ENCODE measurements at places on chromosomes 7 and 10. TPM values are rescaled to one million over a fixed set of nuclear protein-coding genes. Genes with fewer than 3 reads are reported as not detected.

HTR5A gene
- not detected for total RNA-seq

TRIL gene
- not detected for total RNA-seq

TET1 gene
- 2.2 TPM for total RNA-seq

TMEM254 gene
- total RNA-seq, result 11.3 TPM

NOD1 gene
- total RNA-seq, result 15.7 TPM

DNA sequence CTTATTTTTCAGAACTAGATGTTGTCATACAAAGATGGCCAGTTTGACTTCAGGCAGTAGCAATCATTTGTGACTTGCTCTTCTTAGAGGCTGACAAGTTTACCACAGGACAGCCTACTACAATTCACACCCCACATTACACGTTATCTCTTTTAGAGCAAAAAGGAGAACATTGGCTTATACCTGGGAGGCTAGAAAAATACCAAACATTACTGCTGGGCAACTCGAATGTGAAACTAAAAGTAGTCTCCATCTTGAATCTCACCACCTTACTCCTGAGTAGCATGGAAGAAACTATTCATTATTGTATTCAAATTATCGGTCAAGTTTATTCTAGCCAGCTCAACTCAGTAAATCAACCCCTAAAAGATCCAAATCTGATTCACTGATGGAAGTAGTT lies 90.7 kb upstream of the TMEM26 start:
- peaks cover 8% of the 10 kb centered on the region for H3K27me3 ChIP-seq
- H3K4me1 ChIP-seq, result no peaks in the 10 kb centered on the region
- DNase-seq, result no peak
- H3K27ac ChIP-seq, result no peak overlapping the region
- H3K36me3 ChIP-seq, result no peaks in the 10 kb centered on the region
- no peak overlapping the region for H3K4me3 ChIP-seq

DNA sequence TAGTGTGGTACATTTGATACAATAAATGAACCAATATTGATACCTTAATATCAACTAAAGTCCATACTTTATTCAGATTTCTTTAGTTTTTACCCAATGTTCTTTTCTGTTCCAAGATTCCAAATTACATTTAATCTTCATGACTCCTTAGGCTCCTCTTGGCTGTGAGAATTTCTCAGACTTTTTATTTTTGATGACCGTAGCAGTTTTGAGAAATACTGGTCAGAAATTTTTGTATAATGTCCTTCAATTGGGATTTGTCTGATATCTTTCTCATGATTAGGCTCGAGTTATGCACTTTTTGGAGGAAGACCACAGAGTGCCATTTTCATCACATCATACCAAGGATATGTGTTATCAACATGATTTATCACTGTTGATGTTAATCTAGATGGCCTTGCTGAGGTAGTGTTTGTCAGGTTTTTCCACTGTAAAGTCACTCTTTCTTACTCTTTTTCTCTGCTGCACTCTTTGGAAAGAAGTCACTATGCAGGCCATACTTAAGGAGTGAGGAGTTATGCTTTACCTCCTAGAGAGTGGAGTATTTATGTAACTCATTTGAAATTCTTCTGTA lies 12.9 kb upstream of the ENTPD1 start:
- peaks cover 19% of the 10 kb centered on the region for H3K27me3 ChIP-seq
- H3K27ac ChIP-seq, result no peak overlapping the region
- H3K4me3 ChIP-seq, result no peak overlapping the region
- DNase-seq, result no peak
- no peaks in the 10 kb centered on the region for H3K4me1 ChIP-seq

DNA sequence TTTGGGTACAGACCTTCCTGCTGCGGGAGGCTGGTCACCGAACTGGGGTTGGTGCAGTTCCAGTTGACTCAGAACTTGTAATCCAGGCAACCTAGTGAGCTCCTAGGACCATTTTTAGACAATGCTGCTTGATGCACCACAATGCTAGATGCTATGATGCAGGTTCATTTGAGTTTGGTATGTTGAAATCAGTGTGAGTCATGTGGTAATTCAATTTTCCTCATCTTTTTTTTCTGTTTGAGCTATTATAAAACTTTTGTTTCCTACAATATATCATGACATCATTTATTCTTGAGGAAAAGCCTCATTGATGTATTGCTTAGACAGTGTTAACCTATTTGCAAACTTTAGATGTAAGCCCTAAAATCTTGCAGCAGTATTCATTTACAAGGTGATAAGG lies 40.9 kb upstream of the MTPN start:
- peaks cover 9% of the 10 kb centered on the region for H3K4me1 ChIP-seq
- DNase-seq, result no peak
- no peak overlapping the region for H3K4me3 ChIP-seq
- H3K27me3 ChIP-seq, result no peaks in the 10 kb centered on the region
- H3K36me3 ChIP-seq, result peaks cover 4% of the 10 kb centered on the region

DNA sequence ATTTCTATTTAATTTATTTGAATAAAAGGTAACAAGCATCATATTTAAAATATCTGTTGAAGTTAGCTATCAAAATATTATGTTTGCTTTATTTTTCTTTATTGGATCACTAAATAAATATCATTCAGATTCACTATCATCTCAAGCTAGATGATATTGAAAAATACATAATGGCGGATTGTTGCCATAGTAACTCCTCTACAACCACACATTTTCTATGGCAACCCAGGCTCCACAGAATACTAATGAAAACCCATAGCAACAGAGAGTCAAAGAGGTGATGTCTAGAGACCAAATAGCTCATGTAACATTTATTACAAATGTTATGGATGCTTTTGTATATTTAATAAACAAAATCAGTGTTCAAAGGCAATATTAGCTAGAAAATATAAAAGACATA lies 148.9 kb upstream of the CDK1 start:
- H3K27me3 ChIP-seq, result no peaks in the 10 kb centered on the region
- no peak overlapping the region for H3K4me3 ChIP-seq
- DNase-seq, result no peak
- H3K27ac ChIP-seq, result no peak overlapping the region

All from T-helper 17 cell (primary cell).